ENCODE measurements at places on chromosomes 12 and 14.

DNA sequence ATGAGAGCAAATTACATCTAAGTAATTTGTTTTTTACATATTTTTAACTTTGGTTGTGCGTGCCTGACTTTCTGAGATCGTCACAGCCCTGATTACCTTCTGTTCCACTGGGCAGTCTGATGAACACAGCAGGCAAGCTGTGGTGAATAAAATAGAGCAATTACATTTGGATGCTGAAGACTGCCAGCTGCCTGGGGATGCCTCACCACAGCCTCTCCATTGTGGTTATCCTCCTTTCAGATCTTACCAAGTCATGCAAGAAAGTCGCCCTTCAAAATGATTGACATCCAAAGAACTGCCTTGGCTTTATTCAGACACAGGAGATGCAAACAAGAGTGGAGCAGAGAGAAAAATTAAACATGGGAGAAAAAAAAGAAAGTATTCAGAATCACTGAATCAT lies 456.6 kb upstream of the TMPO start:
- no peak for DNase-seq

DNA sequence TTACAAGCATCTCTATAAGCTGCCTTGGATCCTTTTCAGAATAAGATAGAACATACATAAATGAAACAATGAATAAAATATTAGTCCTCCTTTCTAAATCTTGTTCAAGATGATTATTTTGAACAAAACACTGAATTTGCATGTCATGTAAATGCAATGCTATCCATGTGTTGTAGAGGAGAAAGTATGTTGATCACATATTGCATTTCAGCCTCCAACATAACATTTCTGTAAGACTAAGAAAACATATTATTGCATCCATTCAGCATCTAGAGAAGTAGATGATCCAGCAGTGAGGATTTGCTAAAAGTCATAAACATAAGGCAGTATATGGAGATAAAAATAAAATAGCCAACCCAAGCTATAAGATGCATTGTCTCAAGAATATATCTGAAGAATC lies 172.6 kb downstream of the CPNE8 start:
- no peak for DNase-seq

- DNase-seq = no peak
Measured at GRCh38 chr14:68076451-68076850, 256.9 kb downstream of the RAD51B start.

- no peak for DNase-seq
Measured at GRCh38 chr14:44945264-44945663, 16.5 kb downstream of the KLHL28 start.

DNA sequence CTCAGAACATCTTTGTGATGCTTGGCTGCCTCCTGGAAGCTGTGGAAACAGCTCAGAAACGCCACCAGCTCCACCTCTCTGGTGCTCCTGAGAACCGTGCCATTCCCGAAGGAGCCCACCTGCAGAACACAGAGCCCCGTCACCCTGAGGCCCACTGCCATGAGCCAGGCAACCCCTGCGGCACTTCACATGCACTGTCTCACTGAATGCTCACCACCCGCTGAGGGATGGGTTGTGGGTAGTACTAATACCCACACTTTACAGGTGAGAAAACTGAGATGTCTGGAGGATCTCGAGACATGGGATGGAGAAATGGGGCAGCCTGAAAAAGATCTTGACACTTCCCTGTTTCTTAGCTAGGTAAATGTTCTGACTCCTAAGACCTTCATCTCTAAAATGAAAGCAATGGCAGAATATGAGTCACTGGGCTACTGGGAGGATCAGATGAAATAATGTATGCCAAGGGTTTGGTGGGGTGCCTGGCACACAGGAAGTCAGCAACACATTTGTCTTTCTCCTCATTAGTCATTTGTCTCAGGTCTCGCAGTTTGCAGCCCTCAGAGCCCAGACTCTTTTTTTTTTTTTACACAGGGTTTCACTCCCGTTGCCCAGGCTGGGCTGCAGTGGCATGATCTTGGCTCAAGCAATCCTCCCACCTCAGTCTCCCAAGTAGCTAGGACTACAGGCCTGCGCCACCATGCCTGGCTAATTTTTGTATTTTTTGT lies 5.3 kb downstream of the OASL start:
- no peak for DNase-seq
